ENCODE measurements at places on chromosomes 7 and 10.

GRCh38 chr7:154390961-154391360, 338.8 kb downstream of the DPP6 start:
- DNase-seq, result no peak

- DNase-seq, result no peak
These were observed 268.0 kb downstream of the ANKRD7 start for GRCh38 chr7:118492466-118492865.

DNA sequence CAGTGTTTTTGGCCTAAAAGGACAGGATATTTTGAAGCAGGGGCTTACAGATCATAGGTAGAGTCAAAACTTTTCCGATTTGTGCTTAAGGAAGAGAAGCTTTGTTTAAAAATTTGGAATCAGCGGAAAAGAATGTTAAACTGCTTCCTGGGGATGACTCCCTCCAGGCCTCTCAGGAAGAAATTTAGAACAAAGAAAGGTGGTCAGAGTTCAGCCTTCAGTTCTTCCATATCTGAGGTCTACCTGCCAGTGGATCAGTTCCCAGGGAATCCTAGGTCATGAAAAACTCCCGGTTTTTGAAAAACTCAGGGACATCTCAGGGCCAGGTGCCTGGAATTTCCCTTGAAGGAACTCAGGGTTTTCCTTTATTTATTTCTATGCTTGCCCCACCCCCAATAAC, 100.3 kb downstream of the MCU start:
- DNase-seq, result no peak

GRCh38 chr7:71384094-71384493, 252.2 kb downstream of the GALNT17 start:
- DNase-seq, result no peak

DNA sequence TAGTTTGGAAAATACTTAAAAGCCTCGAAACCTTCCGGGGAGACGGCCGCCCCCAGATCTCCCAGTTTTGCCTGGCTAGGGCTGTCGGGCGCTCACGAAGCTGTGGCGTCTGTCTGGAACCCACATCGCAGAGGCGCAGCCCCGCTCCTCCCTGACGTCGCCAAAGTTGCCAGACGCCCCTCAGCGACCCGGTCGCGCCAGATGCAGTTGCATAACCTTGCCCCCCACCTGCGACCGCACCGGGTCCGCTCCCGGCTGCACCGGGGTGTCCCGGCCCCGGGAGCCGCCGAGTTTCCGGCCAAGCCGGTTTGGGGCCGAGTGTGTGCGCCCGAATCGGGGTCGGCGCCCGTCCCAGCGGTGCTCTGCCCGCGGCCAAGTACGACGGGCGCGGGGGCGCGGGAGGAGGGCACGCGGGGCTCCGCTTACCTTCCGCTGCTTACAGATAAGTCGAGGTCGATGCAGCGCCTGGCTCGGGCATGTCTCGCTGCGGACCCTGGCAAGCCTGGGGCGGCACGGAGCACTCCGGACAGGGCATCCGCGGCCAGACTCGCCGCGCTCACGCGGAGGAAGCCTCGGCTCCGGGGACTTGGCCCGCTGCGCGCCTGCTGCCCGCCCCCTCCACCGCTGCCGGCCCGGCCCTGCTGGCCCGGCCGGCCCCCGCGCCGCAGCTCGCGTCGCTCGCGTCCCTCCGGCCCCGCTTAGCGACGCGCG, 665 bp downstream of the INSYN2A start:
- DNase-seq, result no peak

DNA sequence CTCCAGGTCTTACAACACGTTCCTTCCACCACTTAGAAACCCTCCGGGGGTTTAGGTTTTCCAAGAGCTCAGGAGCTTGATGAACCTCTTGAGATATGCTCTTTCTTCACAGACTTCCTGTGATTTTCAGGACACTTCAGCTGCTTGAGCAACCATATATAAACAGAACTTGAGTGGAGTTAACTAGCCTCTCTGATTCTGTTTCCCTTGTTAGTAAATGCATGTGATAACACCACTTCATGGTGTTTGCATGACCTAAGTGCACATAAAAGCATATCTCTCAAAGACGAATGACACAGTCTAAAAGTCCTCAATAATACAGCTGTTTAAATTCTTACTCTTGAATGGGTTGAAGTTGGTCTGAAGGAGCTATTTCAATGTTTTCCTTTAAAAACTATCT, 9.9 kb downstream of the PRR15 start:
- DNase-seq, result no peak

- DNase-seq, result no peak
These were observed 126.4 kb downstream of the GNAT3 start for GRCh38 chr7:80385508-80385907.

- no peak for DNase-seq
These were observed 58.7 kb downstream of the PTEN start for GRCh38 chr10:87921931-87922688.

GRCh38 chr7:112930787-112931186, 140.6 kb upstream of the TMEM168 start:
- no peak for DNase-seq

DNA sequence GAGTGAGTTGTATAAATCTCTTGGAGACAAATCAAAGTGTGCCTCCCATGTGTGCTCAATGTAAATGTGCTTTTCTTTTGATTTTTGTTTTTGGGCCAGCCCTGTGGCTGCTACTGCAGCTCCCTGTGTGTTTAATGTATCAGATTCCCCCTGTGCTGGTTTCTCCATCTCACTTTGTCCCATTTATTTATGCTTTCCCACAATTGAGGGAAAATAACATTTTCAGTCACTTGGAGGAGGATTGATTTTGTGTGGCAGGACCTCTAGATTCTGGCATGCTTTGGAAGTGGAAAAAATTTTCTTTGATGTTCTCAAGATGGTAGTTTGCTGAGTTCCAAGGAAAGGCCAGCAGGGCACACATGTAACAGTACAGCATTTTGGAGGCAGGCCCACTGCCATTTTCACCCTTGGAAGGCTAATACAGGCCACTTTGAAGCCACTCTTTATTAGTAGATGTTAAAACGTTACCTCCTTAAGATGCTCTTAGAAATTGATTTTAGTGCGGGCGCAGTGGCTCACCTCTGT, 323.6 kb downstream of the BICC1 start:
- DNase-seq, result no peak

DNA sequence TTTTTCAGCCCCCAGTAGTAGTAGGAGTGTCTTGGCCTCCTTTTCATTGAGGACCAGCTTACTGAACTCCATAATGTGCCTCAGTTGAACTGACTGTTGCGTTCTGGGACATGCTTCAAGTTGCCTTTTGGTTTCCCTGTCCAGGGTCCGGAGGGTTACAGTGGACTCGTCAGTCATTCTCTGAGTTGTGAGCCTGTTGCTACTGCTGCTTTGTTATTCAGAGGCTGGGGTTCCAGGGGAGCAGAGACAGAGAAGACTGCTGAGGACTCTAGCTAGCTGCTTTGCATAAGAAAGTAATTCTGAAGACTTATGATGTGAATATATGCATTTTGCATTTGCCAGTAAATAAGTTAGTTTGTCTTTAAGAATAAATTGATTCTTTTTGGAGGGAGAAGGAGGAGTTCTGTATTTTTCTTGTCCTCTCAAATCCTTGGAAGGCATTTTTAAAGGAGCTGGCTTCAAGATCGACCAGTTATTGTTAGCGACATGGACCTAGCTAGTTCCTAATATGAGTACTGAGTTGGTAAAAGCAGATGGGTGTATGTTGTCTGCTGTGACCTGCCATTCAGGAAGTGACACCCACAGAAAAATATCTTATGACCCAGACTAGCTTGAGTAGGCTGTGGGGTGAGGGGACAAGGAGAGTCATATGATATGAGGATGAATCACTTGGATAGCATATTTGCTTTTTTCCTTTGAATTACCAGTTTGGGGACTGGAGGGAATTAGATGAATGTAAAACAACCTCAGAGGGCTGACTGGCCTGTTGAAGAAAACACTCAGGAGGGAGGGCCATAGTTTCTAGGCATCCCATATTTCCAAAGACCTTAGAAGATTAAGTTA, 8.3 kb downstream of the PI4K2A start:
- peak; percentile 28 for DNase-seq

DNA sequence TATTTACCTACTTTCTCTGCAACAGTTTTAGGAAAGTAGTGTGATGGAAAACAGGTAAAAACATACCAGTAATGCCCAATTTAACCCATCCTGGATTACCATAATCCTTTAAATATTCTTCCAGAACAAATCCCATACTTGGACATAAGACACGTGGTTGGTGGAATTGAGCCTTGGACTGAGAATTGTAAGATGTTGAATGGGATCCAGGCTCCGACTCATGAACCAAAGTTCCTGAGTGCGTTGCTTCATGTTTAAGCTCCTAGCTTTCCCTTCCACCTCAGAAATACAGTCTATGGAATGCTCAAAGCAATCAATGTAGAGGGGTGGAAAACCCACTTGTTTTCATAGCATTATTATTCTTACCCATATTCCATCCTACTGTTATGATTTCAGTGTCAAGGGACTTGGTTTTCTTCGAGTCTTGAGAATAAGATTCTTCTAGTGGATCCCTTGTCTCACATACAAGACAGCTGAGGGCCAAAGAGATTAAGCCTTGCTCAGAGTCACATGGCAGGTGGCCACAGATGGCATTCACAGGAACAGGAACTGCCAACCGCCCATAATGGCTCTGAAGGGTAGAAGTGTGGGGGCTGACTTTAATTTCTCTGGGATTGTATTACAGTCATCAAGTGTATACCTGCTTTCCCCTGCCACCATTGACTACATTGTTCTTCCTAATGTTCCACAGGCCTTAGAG, 171.2 kb downstream of the GFRA1 start:
- DNase-seq, result no peak

DNA sequence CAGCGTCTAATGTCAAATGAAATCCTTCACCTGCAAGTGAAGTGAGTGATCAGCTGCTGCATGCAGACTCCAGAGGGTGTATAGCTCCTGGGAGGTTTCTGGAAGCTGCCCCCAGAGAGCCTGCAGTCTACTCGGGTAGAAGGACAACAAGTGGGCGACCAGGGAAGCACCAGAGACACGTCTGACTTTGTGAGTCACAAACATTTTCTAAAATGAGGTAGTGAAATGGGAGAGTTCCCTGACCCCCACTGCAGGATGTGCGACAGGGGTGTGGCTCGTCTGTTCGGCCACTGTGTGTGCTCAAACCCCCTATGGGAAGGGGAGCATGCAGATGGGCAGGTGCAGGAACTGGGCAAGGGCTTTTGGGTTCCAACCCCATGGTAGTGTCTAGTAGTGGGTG, 177.1 kb upstream of the PRKCQ start:
- DNase-seq, result no peak

GRCh38 chr7:143003393-143004051, 23.4 kb downstream of the OR9A2 start:
- peak; percentile 10 for DNase-seq

DNA sequence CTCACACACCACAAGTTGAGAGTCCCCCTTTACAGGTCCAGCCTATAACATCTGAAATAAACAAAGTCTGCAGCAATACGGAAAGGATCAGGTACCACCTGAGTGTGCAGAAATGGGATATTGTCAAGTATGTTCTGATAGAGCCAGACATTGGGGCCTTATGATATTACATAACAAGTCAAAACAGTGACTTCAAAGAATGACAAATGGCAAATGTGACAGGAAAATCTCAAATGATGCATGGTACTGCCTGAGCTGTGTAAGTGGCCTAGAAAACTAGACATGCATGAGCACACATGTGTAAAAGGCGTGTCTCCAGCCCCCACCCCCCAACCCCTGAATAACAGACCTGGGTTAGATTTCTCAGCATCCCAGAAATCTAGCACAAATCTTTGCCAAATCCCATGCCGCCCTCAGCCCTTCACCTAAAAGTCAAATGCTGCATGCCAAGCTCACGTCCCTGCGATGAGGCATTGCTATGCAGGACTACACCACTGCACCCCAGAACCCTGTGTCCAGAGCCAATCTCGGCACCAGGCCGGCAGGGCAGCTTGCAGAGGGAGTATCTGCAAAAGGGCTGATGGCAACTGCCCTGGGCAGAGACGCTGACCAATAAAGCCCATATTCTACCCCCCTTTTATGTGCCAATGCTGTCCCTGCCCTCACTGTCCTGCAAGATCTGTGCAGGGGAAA, 58.8 kb downstream of the PRKAG2 start:
- no peak for DNase-seq

DNA sequence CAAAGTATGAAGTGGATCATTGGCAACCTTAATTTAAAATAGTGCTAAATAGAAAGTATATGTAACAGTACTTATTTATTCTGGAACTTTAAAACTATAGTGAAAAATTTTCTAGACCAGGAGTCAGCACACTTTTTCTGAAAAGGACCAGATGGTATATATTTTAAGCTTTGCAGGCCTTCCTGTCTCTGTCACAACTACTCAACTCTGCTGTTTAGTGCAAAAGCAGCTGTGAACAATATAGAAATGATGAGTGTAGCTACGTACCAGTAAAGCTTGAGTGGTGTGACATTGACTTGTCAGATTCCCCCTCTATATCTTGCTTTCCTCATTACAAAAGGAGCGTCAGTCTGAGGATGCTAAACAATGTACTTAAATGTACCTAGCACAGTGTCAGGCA, 88.1 kb upstream of the IGFBP3 start:
- no peak for DNase-seq

- DNase-seq, result no peak
These were observed 11.0 kb upstream of the PILRB start for GRCh38 chr7:100346921-100347320.

DNA sequence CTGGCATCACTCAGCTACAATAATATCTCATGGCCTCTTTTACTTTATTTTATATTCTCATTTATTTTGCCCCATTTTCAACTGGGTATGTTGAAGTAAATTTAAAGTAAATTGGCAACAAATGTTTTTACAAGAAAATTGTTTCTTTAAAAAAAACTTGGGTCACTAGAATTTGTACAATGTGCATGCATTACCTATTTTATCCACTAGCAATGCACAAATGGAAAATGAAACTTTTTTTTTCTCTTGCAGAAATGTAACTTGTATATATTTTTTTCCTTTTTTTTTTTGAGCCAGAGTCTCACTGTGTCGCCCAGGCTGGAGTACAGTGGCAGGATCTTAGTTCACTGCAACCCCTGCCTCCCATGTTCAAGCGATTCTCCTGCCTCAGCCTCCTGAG, 10.3 kb upstream of the H2AZ2 start:
- DNase-seq, result no peak

GRCh38 chr7:27263781-27264180, 21.2 kb downstream of the EVX1 start:
- DNase-seq, result no peak

GRCh38 chr10:24834869-24835268, 111.2 kb upstream of the ARHGAP21 start:
- no peak for DNase-seq

GRCh38 chr10:3814838-3815220, 29.8 kb upstream of the KLF6 start:
- no peak for DNase-seq

DNA sequence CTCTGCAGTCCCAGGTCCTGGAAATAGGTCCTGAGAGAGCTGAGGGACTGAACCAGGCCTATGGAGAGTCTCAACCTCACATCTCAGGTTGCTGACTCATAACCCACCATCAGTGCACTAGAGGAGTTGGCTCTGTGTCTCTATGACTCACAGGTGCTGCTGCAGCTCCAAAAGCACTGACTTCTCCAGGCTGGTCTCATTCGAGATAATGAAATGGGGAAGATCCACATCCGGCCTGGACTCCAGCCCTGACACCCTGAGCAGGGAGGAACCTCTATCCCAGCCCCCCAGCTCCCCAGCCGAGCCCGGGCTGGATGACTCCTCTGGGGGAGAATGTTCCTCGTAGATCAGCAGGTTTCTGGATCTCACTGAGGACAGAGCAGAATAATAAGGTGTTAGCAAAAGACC, 35.5 kb upstream of the DGKI start:
- no peak for DNase-seq

All from stimulated activated naive CD4-positive, alpha-beta T cell treated with Interleukin-2 at 50 U/mL for 16 hours (primary cell).